ENCODE measurements at places on chromosomes 4 and X. TPM values are rescaled to one million over a fixed set of nuclear protein-coding genes. Genes with fewer than 3 reads are reported as not detected.

PIM2 gene
- total RNA-seq = 2.8 TPM

NPY2R gene
- total RNA-seq = 0.13 TPM

ADGRG2 gene
- total RNA-seq = not detected

DGAT2L6 gene
- 0.16 TPM for total RNA-seq

DCAF12L2 gene
- total RNA-seq = not detected

TMPRSS11D gene
- 0.16 TPM for total RNA-seq

XAGE2 gene
- not detected for total RNA-seq

MGARP gene
- total RNA-seq = 0.94 TPM

CTAG1A gene
- total RNA-seq = not detected

PF4V1 gene
- 0.25 TPM for total RNA-seq

GAB1 gene
- 15.1 TPM for total RNA-seq

GYG2 gene
- under 0.01 TPM for total RNA-seq

RENBP gene
- 16.5 TPM for total RNA-seq

SLC10A6 gene
- 3.1 TPM for total RNA-seq

ADGRL3 gene
- 4.5 TPM for total RNA-seq

MAPK10 gene
- total RNA-seq = under 0.01 TPM

GC gene
- not detected for total RNA-seq

ZNF185 gene
- total RNA-seq = 5.3 TPM

MGST2 gene
- 57.5 TPM for total RNA-seq

SPANXD gene
- not detected for total RNA-seq

HSD17B11 gene
- 30.8 TPM for total RNA-seq

NOX1 gene
- total RNA-seq = not detected

MEPE gene
- total RNA-seq = not detected

KLKB1 gene
- total RNA-seq = 0.06 TPM

SHOX gene
- total RNA-seq = not detected
